ENCODE measurements at places on chromosomes 5 and 9. TPM values are rescaled to one million over a fixed set of nuclear protein-coding genes. Genes with fewer than 3 reads are reported as not detected.

Gene NIPAL4
- polyA plus RNA-seq = 0.10 TPM

Gene LHX6
- polyA plus RNA-seq = 1.2 TPM

Gene FAM81B
- polyA plus RNA-seq = 0.40 TPM

DNA sequence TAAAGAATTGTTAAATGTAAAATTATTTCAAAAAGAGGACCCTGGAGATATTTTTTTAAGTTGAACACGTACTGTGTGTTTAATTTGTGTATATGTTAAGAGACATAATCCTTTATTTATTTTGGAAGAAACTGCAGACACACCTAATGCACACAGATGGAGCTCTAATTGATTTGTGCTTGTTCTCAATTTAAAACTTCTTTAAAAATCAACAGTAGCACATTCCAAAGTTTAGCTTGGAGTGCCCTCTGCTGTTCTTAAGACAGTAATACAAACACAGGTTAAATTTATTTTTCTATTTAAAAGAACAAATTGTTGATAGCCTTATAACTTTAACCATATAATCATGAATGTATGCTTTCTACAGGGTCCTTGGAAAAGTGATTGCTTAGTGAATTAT lies 277.6 kb upstream of the ADAMTS16 start:
- no peaks in the 10 kb centered on the region for H3K27me3 ChIP-seq

GRCh38 chr5:122287101-122287500 lies 24.9 kb upstream of the SNCAIP start:
- DNase-seq = no peak
- no peaks in the 10 kb centered on the region for H3K36me3 ChIP-seq
- peaks cover 13% of the 10 kb centered on the region for H3K4me1 ChIP-seq

GRCh38 chr5:177364159-177364962 lies 6.6 kb downstream of the RGS14 start:
- H3K27ac ChIP-seq = no peak overlapping the region
- no peak overlapping the region for H3K4me3 ChIP-seq
- peaks cover 20% of the 10 kb centered on the region for H3K27me3 ChIP-seq
- DNase-seq = peak; percentile 13

- no peaks in the 10 kb centered on the region for H3K36me3 ChIP-seq
- H3K4me3 ChIP-seq = no peak overlapping the region
- DNase-seq = no peak
Measured at GRCh38 chr9:4430432-4431261, 59.6 kb upstream of the SLC1A1 start.

GRCh38 chr9:89774858-89775370 lies 170.1 kb downstream of the GADD45G start:
- H3K27me3 ChIP-seq = no peaks in the 10 kb centered on the region
- H3K36me3 ChIP-seq = no peaks in the 10 kb centered on the region
- no peak for DNase-seq

- DNase-seq = no peak
- H3K36me3 ChIP-seq = no peaks in the 10 kb centered on the region
- H3K27ac ChIP-seq = no peak overlapping the region
- no peak overlapping the region for H3K4me3 ChIP-seq
Measured at GRCh38 chr9:115416299-115416698, 298.3 kb upstream of the TNC start.

- no peaks in the 10 kb centered on the region for H3K27me3 ChIP-seq
- no peaks in the 10 kb centered on the region for H3K36me3 ChIP-seq
- H3K27ac ChIP-seq = peak overlapping the region; percentile 97
- peaks cover 39% of the 10 kb centered on the region for H3K4me1 ChIP-seq
- no peak for DNase-seq
- 0 out of 2 replicates have a peak overlapping the region, but pooled peaks have one; percentile 1 for H3K4me3 ChIP-seq
Measured at GRCh38 chr5:156914371-156914737, 48.7 kb downstream of the TIMD4 start.

Gene RNF180
- 2.0 TPM for polyA plus RNA-seq

Gene ZNF346
- polyA plus RNA-seq = 6.8 TPM

Gene RC3H2
- polyA plus RNA-seq = 20.6 TPM

Gene SHB
- polyA plus RNA-seq = 1.5 TPM

GRCh38 chr9:136411378-136411777 lies 920 bp downstream of the PMPCA start:
- no peaks in the 10 kb centered on the region for H3K27me3 ChIP-seq

GRCh38 chr5:77305956-77306355 lies 95.5 kb downstream of the PDE8B start:
- no peaks in the 10 kb centered on the region for H3K36me3 ChIP-seq
- no peak overlapping the region for H3K4me3 ChIP-seq
- no peak overlapping the region for H3K27ac ChIP-seq
- no peaks in the 10 kb centered on the region for H3K27me3 ChIP-seq
- no peak for DNase-seq

DNA sequence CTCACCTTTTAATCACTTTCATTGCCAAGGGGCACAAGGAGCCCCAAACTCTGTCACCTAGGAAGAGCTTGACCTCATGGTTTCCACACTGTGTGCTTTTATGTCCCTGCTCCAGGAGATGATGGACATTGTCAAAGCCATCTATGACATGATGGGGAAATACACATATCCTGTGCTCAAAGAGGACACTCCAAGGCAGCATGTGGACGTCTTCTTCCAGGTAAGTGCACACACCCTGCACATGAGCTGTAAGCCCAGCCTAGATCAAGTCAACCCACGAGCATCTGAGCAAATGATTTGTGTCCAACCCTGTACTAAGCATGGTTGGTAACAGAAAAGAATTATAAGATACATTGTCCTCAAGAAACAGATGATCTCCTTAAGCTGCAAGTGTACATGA lies 50.8 kb upstream of the GABRP start:
- no peaks in the 10 kb centered on the region for H3K27me3 ChIP-seq
- H3K4me3 ChIP-seq = no peak overlapping the region
- no peak for DNase-seq
- no peak overlapping the region for H3K27ac ChIP-seq
- 0 out of 2 replicates have a peak, but pooled peaks cover 3% of the 10 kb centered on the region for H3K36me3 ChIP-seq

GRCh38 chr9:108235609-108236008 lies 620.2 kb downstream of the ACTL7B start:
- no peak for DNase-seq
- no peak overlapping the region for H3K27ac ChIP-seq
- no peaks in the 10 kb centered on the region for H3K27me3 ChIP-seq
- no peak overlapping the region for H3K4me3 ChIP-seq
- no peaks in the 10 kb centered on the region for H3K36me3 ChIP-seq
- H3K4me1 ChIP-seq = no peaks in the 10 kb centered on the region

GRCh38 chr5:158847772-158848171 lies 251.9 kb downstream of the EBF1 start:
- no peaks in the 10 kb centered on the region for H3K36me3 ChIP-seq
- DNase-seq = no peak
- no peak overlapping the region for H3K4me3 ChIP-seq
- peaks cover 7% of the 10 kb centered on the region for H3K4me1 ChIP-seq
- no peak overlapping the region for H3K27ac ChIP-seq
- no peaks in the 10 kb centered on the region for H3K27me3 ChIP-seq

DNA sequence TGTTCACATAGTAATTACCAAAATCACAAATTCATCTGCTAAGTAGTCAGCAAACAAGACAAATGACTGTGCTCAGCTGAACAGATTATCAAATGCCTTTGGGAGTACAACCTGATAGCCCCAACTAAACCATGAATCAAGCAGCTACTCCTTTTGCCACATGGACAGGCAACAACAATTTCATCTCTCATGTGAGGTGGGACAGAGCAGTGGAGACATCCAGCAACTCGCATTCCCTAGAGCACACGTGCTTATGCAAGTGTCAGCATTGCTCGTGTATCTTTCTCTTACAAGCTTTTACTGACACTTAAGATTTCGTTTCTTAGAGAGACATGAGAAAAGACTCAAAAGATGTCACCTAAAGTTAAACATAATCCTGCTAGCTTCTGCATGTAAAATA lies 42.7 kb upstream of the PPP2R2B start:
- DNase-seq = no peak
- H3K4me3 ChIP-seq = no peak overlapping the region
- no peaks in the 10 kb centered on the region for H3K36me3 ChIP-seq
- peaks cover 23% of the 10 kb centered on the region for H3K4me1 ChIP-seq

DNA sequence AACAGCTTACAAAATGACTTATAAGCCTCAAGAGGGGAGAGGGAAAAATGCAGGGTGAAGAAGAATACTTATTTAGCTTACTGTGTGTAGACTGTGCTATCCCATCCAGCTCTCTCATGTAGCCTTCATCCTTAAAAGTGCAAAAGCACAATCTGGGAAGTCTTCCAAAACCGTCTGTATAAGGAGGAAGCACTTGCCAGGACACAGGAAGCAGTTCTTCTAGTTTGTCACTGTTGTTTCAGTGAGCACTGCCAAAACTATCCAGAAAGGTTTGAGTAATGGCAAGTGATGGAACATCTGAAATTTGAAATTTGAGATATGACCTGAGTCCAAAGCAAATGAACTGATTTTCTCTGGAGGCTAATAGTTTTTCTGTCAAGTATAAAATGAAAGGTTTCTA lies 140.8 kb upstream of the ISL1 start:
- H3K27ac ChIP-seq = no peak overlapping the region
- H3K36me3 ChIP-seq = no peaks in the 10 kb centered on the region
- no peaks in the 10 kb centered on the region for H3K27me3 ChIP-seq
- DNase-seq = no peak
- no peaks in the 10 kb centered on the region for H3K4me1 ChIP-seq

- no peaks in the 10 kb centered on the region for H3K4me1 ChIP-seq
- H3K36me3 ChIP-seq = no peaks in the 10 kb centered on the region
- no peaks in the 10 kb centered on the region for H3K27me3 ChIP-seq
- no peak for DNase-seq
Measured at GRCh38 chr9:137228968-137229896, 1.5 kb upstream of the SLC34A3 start.

DNA sequence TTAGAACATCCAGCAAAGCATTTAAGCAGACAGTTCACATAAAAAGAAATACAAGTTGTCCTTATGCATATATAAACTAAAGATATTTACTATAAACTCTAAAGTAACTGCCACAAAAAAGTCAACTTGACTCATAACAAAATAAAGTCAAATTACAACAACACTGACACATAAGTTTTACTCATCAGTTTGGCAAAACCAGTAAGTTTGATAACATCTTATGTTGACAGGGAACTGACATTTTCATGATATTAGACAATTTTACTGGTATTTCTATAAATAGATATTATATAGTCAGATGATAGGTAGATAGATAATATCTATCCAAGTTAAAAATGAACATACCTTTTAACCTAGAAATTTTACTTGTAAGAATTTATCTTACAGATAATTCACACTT lies 9.9 kb upstream of the TSLP start:
- DNase-seq = no peak
- no peak overlapping the region for H3K4me3 ChIP-seq
- no peaks in the 10 kb centered on the region for H3K27me3 ChIP-seq
- no peak overlapping the region for H3K27ac ChIP-seq
- no peaks in the 10 kb centered on the region for H3K36me3 ChIP-seq

Gene PTCH1
- polyA plus RNA-seq = 21.4 TPM

DNA sequence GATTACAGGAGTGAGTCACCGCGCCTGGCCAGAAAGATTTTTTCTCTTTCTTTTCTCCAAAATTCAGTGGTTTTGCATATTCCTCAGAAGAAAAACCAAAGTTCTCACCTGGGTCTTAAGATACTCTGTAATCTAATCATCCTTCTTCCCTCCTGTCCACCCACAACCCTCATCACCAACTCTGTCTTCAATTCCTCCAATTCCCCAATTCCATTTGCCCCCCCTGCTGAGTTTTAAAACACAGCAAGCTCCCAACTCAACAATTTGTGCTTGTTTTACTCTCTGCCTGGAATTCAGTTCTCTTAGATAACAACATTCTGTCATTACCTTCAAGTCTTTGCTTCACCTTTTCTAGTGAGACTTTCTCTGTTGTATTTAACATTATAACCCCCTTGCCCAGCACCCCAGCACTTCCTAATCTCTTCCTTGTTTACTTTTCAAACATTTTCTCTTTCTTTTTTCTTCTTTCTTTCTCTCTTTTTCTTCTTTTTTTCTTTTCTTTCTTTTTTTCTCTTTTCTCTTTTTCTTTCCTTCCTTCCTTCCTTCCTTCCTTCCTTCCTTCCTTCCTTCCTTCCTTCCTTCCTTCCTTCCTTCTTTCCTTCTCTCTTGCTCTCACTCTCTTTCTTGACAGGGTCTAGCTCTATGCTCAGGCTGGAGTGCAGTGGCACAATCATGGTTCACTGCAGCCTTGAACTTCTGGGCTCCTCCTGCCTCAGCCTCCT lies 7.8 kb downstream of the TEX48 start:
- no peaks in the 10 kb centered on the region for H3K27me3 ChIP-seq
- no peaks in the 10 kb centered on the region for H3K36me3 ChIP-seq
- H3K4me3 ChIP-seq = no peak overlapping the region
- H3K27ac ChIP-seq = no peak overlapping the region
- H3K4me1 ChIP-seq = no peaks in the 10 kb centered on the region
- DNase-seq = peak; percentile 32

Measured in GM23338 (cell line).